ENCODE measurements at places on chromosomes 5 and 9. TPM values are rescaled to one million over a fixed set of nuclear protein-coding genes. Genes with fewer than 3 reads are reported as not detected.
A peak's percentile ranks its signal among the peaks of the same experiment; 100 is the strongest.

Gene NRG2
- not detected for polyA plus RNA-seq

DNA sequence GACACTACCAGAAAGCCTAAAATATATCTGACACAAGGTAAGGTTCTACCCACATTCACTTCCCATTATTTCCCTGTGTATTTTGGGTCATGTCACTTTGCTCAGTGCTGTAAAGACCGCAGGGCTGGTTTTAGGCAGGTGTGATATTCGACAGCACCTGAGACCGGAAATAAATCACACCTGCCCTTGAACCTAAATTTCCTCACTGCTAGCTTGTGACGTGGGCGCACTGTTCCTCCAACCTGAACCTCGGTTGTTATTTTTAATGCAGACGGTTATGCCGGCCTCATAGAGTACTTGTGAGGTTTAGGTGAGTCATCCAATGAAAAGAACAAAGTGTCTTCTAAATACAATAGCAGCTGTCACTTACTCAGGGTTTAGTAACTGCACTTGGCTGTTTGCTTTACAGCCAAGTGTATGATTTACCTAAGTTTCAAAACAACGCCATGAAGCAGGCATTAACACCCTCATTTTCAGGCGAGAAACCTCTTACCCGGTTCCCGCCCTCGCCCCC lies 20.7 kb upstream of the ZNF782 start:
- H3K4me1 ChIP-seq = peaks cover 18% of the 10 kb centered on the region
- peak overlapping the region; percentile 71 for H3K27ac ChIP-seq
- H3K4me3 ChIP-seq = peak overlapping the region; percentile 53
- no peaks in the 10 kb centered on the region for H3K27me3 ChIP-seq

Gene KCNIP1
- not detected for polyA plus RNA-seq

- no peaks in the 10 kb centered on the region for H3K36me3 ChIP-seq
- H3K27ac ChIP-seq = no peak overlapping the region
- H3K4me3 ChIP-seq = no peak overlapping the region
- peaks cover 16% of the 10 kb centered on the region for H3K27me3 ChIP-seq
These were observed 34.9 kb downstream of the ZNF354A start for GRCh38 chr5:178695556-178695955.

DNA sequence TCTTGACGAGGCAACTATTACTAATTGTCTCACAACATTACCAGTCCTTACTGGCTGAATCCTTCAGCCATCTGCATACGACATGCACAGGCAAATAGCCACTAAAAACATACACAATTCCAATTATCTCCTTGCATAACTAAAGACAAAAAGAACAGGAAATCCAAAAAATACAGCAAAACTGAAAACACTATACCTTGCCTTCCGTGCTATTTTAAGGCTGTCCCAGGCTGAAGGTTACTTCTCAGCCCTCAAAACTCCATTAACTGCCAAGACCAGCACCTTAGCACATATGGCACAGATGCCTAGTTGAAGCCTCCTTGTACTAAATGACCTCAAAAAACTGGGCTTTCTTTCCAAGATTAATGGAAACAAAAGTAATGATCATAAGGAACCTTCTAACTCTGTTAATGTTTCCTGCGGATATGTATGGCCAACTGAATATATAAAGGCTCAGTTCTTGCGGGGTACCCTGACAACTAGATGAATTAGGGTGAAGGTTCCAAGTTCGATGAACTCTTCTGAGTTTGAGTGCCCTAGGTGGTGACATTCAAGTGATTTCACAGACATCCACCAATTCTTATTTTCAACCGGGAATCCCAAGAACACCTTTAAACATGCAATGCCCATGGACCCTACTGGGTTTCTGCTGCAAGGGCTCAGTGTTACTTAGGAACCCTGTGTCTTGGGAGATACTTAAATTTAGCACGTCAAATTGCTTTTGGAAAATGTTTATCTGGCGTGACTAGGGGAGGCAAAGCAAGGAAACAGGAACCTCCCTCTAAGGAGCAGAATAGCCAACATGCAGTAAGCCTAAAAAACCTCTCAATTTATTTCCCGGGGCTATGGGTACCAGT lies 455.3 kb downstream of the RAB3C start:
- peak overlapping the region; percentile 77 for H3K4me3 ChIP-seq
- H3K4me1 ChIP-seq = peaks cover 64% of the 10 kb centered on the region
- DNase-seq = no peak
- H3K27ac ChIP-seq = peak overlapping the region; percentile 57
- no peaks in the 10 kb centered on the region for H3K27me3 ChIP-seq
- H3K36me3 ChIP-seq = no peaks in the 10 kb centered on the region

GRCh38 chr9:105854783-105855724 lies 160.7 kb downstream of the TMEM38B start:
- no peaks in the 10 kb centered on the region for H3K27me3 ChIP-seq
- H3K36me3 ChIP-seq = no peaks in the 10 kb centered on the region
- H3K4me3 ChIP-seq = no peak overlapping the region
- no peak for DNase-seq
- H3K27ac ChIP-seq = no peak overlapping the region

DNA sequence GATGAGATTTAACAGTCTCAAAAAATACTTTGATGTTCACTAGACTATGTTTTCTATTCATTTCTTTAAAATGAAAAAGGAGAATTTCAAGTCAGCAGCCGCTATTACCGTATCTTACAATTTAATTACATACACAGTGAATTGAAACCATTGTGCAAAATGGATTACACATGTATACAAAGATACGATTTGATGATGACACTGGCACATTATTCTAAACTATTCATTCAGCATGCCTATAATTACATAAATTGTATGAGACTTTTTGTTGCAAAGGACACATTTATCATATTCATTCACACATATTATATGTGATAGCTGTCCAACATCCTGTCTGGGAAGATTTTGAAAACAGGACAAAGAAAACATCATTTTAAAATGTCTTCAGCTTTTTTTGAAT lies 118.3 kb upstream of the VCAN start:
- no peak overlapping the region for H3K4me3 ChIP-seq
- H3K4me1 ChIP-seq = no peaks in the 10 kb centered on the region
- no peak for DNase-seq

GRCh38 chr9:94101162-94101853 lies 17.0 kb downstream of the PTPDC1 start:
- DNase-seq = no peak
- H3K27me3 ChIP-seq = no peaks in the 10 kb centered on the region
- H3K4me3 ChIP-seq = no peak overlapping the region
- no peaks in the 10 kb centered on the region for H3K4me1 ChIP-seq
- H3K27ac ChIP-seq = no peak overlapping the region

GRCh38 chr5:92471861-92472260 lies 1088.7 kb upstream of the ARRDC3 start:
- no peaks in the 10 kb centered on the region for H3K27me3 ChIP-seq
- H3K36me3 ChIP-seq = no peaks in the 10 kb centered on the region
- no peak overlapping the region for H3K4me3 ChIP-seq
- no peak for DNase-seq
- no peaks in the 10 kb centered on the region for H3K4me1 ChIP-seq
- no peak overlapping the region for H3K27ac ChIP-seq

Gene MORN5
- not detected for polyA plus RNA-seq
